ENCODE measurements at places on chromosomes 5 and 9.

- DNase-seq: no peak
These were observed 128.6 kb upstream of the GRHPR start for GRCh38 chr9:37293664-37294524.

GRCh38 chr5:30050056-30050815 lies 1143.2 kb upstream of the CDH6 start:
- DNase-seq: no peak

GRCh38 chr5:92552206-92553160 lies 1028.5 kb downstream of the NR2F1-AS1 start:
- no peak for DNase-seq

GRCh38 chr9:3001311-3001710 lies 157.4 kb upstream of the PUM3 start:
- no peak for DNase-seq

- no peak for DNase-seq
These were observed 214.8 kb upstream of the OTULINL start for GRCh38 chr5:14366763-14367162.

Measured in stimulated activated CD8-positive, alpha-beta memory T cell treated with anti-CD3 and anti-CD28 coated beads, Interleukin-7, amount 100 ng/mL, for 4 hours (primary cell).